Tracheal epithelial cell (primary cell): ENCODE measurements at places on chromosomes 1 and 21. TPM values are rescaled to one million over a fixed set of nuclear protein-coding genes. Genes with fewer than 3 reads are reported as not detected.

The CYP4Z1 gene
- not detected in 2 replicates for total RNA-seq

The NCAM2 gene
- total RNA-seq = under 0.01 and 1.5 TPM in 2 replicates

The LMOD1 gene
- total RNA-seq = not detected in 2 replicates

The TNN gene
- not detected in 2 replicates for total RNA-seq

The EFNA3 gene
- 9.9 and 12.6 TPM in 2 replicates for total RNA-seq

The ACOT11 gene
- total RNA-seq = 3.4 and 4.9 TPM in 2 replicates

The LAMC1 gene
- 146 and 152 TPM in 2 replicates for total RNA-seq

The LORICRIN gene
- not detected in 2 replicates for total RNA-seq

The OR2M2 gene
- not detected in 2 replicates for total RNA-seq

The DCST1 gene
- 0.21 TPM in 1 of 2 replicates, not detected in the other for total RNA-seq

The TEDDM1 gene
- total RNA-seq = not detected in 2 replicates

The KCNJ15 gene
- total RNA-seq = 10.2 and 36.9 TPM in 2 replicates

The SLC2A5 gene
- under 0.01 TPM in 1 of 2 replicates, not detected in the other for total RNA-seq

The PTPN22 gene
- total RNA-seq = 0.21 and 0.96 TPM in 2 replicates

The BTBD8 gene
- 3.6 and 4.3 TPM in 2 replicates for total RNA-seq

The C4BPA gene
- not detected in 2 replicates for total RNA-seq

The KRTAP19-3 gene
- total RNA-seq = not detected in 2 replicates

The CD34 gene
- 0.21 and 0.24 TPM in 2 replicates for total RNA-seq
